Activated CD8-positive, alpha-beta T cell treated with anti-CD3 and anti-CD28 coated beads for 36 hours (primary cell): ENCODE measurements at places on chromosomes 12 and 14. TPM values are rescaled to one million over a fixed set of nuclear protein-coding genes. Genes with fewer than 3 reads are reported as not detected.

The KRT82 gene
- not detected for total RNA-seq

The ADAM20 gene
- 0.29 TPM for total RNA-seq

GRCh38 chr12:8493084-8493483 lies 20.2 kb upstream of the CLEC4D start:
- peaks cover 11% of the 10 kb centered on the region for H3K27me3 ChIP-seq
- H3K4me3 ChIP-seq, result peak overlapping the region; percentile 2
- peak overlapping the region; percentile 66 for H3K27ac ChIP-seq
- DNase-seq, result peak; percentile 82

- H3K27me3 ChIP-seq, result no peaks in the 10 kb centered on the region
- no peak overlapping the region for H3K4me3 ChIP-seq
- peaks cover 5% of the 10 kb centered on the region for H3K4me1 ChIP-seq
- H3K27ac ChIP-seq, result no peak overlapping the region
- peaks cover 24% of the 10 kb centered on the region for H3K36me3 ChIP-seq
These were observed 7.9 kb downstream of the GABARAPL1 start for GRCh38 chr12:10220398-10221077.

DNA sequence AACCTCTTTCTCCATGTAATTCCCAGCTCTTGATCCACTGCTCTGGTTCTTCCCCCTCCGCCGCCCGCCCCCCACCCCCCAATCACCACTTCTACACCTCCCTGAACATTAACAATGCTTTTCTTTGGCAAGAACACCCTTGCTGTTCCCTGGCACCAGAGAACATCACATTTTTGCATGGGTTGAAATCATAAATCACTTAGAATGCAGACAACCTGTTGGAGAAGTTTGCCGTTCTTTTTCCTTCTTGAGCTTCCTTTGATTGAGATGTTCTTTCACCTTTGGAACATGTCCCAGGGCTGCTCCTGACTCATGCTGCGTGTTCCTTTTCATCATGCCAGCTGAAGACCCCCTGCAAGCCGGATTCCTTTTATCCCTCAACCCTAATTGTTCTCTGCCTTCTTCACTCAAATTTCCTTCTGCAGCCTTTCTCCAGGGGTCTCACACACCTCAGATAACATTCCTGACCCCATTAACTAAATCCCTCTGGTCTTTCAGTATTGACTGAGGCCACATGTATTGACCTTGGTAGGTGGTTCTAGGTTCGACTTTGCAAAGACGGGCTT lies 294.1 kb upstream of the TMPO start:
- no peak overlapping the region for H3K4me3 ChIP-seq
- no peaks in the 10 kb centered on the region for H3K36me3 ChIP-seq
- no peak overlapping the region for H3K27ac ChIP-seq
- H3K27me3 ChIP-seq, result peaks cover 8% of the 10 kb centered on the region

GRCh38 chr12:55737581-55738122 lies 5.3 kb upstream of the GDF11 start:
- no peaks in the 10 kb centered on the region for H3K36me3 ChIP-seq
- no peak for DNase-seq
- H3K4me3 ChIP-seq, result peak overlapping the region; percentile 72
- peak overlapping the region; percentile 92 for H3K27ac ChIP-seq

The COL2A1 gene
- total RNA-seq, result not detected

DNA sequence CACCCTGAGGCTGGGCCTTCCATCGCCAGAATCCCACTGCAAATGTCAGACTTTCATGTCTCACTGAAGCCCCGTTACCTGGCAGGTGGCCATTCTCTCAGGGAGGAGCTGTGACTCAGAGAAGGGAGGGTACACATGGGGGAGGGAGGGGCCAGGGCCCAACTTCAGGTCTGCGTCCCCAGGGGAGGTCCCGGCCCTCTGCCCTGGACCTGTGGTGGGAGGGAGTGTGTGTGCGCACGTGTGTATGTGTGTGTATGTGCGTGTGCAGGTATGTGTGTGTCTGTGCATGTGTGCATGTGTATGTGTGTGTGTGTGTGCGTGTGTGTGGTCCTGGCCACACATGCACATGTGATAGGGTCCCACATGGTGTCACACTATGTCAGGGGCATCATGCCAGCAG lies 50.9 kb downstream of the MVK start:
- no peaks in the 10 kb centered on the region for H3K36me3 ChIP-seq
- no peaks in the 10 kb centered on the region for H3K4me1 ChIP-seq
- H3K27me3 ChIP-seq, result peaks cover 30% of the 10 kb centered on the region
- no peak overlapping the region for H3K4me3 ChIP-seq
- no peak overlapping the region for H3K27ac ChIP-seq

DNA sequence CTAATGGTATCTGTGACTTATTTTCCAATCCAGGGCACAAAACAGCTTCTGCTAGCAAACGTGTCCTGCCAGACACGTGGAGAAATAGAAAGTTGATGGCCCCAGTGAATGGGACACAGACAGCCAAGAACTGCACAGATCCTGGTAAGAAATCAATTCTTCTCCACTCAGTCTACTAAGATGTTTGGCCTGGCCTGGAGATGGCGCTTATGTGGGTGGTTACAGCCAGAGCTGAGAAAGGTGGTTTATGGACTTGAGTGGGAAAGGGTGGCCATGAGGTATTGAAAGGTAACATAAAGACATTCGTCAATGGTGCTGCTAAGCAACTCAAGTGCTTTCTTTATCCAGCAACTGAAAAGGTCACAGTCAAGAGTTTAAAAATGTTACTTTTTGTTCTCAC lies 2.9 kb downstream of the SLC24A4 start:
- H3K4me1 ChIP-seq, result no peaks in the 10 kb centered on the region
- H3K27me3 ChIP-seq, result peaks cover 43% of the 10 kb centered on the region
- no peak overlapping the region for H3K27ac ChIP-seq
- no peak overlapping the region for H3K4me3 ChIP-seq
- H3K36me3 ChIP-seq, result no peaks in the 10 kb centered on the region
- DNase-seq, result no peak

DNA sequence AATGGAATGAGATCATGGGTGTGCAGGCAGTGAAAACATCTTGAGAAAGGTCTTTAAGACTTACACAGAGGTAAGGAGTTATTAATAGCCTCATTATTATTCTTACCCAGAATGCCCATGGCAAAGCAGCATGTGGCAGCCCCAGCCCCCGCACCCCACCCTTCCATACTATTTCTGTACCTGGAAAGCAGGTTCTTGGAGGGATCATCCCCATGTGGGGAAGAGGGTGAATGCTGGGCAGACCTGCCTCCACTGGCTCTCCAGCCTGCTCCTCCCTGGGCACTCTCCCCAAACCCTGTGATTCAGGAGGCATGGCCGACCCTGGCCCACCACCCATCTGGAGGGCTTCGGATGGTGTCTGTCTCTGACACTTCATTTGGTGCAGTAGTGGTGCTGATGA lies 28.3 kb downstream of the NPC2 start:
- no peak overlapping the region for H3K4me3 ChIP-seq
- H3K27ac ChIP-seq, result no peak overlapping the region
- H3K36me3 ChIP-seq, result no peaks in the 10 kb centered on the region
- peaks cover 1% of the 10 kb centered on the region for H3K27me3 ChIP-seq
- DNase-seq, result no peak
- H3K4me1 ChIP-seq, result no peaks in the 10 kb centered on the region

The TAS2R42 gene
- not detected for total RNA-seq

DNA sequence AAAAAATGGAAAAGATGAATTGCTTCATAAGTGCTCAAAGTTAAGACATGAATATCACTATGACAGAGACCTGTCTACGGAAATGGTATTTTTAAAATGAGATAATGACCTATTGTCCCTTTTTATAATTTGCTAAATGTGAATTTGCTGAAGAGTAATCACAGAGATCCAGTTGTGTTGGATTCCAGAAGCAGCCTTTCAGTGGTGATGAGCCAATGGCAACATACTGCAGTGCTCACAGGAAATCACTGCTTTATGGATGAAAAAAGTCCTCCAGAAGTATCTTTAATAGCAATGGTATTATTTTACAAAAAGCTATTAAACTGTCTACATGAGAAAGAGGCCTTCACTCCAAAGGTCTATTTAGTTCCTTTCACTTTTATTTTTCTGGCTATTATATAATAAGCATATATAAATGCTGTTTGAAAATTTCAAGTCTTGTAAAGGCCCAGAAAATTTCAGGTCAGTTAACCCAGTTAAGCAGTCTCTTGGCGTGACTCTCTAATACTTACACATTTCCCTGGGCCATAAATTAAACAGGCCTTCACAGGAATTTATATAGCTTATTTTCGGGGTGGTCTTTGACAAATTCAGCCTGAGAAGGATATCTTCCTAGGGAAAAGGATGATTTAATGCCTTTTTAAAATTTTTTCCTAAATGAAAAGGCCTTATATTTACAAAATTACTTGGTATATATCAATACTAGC lies 55.4 kb downstream of the KCNJ8 start:
- H3K4me3 ChIP-seq, result no peak overlapping the region
- H3K4me1 ChIP-seq, result peaks cover 2% of the 10 kb centered on the region
- no peak for DNase-seq
- no peaks in the 10 kb centered on the region for H3K36me3 ChIP-seq
- no peak overlapping the region for H3K27ac ChIP-seq

DNA sequence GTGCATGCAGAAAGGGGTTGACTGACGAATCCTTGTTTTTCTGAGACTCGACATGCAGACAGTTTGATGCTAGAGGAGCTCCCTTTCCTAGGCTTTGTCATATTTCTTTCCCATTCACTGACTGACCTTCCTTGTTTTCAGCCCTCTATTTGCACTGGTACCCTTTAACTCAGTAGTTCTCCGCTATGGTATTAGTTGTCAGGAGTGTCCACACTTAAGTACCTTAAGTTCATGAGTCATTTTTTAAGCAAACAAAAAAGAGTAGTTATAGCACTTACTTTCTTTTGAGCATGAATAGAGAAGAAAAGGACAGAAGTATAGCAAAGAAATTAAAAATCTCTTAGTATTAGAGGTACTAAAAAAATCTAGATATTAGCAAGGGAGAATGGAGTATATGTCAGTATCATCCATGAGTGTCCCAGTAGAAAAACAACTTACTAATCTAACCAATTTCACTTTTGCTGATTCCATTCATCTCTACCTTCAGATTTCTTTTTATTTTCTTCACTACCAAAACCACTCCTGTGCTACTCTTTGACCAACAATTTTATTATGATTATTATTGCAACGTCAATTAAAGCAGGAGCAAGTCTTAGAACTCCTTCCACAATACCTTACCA lies 8.3 kb downstream of the ATP2B1 start:
- no peaks in the 10 kb centered on the region for H3K27me3 ChIP-seq
- no peak overlapping the region for H3K4me3 ChIP-seq
- no peak overlapping the region for H3K27ac ChIP-seq
- no peak for DNase-seq
- H3K36me3 ChIP-seq, result peaks cover 5% of the 10 kb centered on the region

The CLEC4D gene
- total RNA-seq, result not detected

DNA sequence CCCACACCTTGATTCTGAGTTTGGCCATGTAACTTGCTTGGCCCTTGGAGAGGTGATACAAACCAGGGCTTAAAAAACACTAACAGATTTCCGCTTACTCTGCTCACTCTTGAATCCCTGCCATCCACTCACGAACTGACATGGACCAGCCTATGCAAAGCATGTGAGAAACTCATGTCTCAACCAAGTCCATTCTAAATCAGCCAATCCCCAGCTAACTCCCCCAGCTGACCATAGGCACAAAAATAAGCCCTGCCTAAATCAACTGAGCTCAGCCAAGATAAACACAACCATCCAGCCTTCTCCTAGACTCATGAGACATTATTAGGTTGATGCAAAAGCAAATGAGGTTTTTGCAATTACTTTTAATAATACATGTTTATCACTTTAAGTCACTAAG lies 353.9 kb upstream of the TBX3 start:
- H3K4me1 ChIP-seq, result no peaks in the 10 kb centered on the region
- H3K4me3 ChIP-seq, result no peak overlapping the region
- DNase-seq, result no peak
- no peaks in the 10 kb centered on the region for H3K27me3 ChIP-seq

- no peak for DNase-seq
- H3K4me3 ChIP-seq, result no peak overlapping the region
- H3K27me3 ChIP-seq, result no peaks in the 10 kb centered on the region
- H3K27ac ChIP-seq, result no peak overlapping the region
- H3K36me3 ChIP-seq, result peaks cover 1% of the 10 kb centered on the region
- H3K4me1 ChIP-seq, result peaks cover 15% of the 10 kb centered on the region
These were observed 23.3 kb downstream of the DMAC2L start for GRCh38 chr14:50335389-50335788.
